ENCODE measurements at places on chromosomes 7 and 10.

DNA sequence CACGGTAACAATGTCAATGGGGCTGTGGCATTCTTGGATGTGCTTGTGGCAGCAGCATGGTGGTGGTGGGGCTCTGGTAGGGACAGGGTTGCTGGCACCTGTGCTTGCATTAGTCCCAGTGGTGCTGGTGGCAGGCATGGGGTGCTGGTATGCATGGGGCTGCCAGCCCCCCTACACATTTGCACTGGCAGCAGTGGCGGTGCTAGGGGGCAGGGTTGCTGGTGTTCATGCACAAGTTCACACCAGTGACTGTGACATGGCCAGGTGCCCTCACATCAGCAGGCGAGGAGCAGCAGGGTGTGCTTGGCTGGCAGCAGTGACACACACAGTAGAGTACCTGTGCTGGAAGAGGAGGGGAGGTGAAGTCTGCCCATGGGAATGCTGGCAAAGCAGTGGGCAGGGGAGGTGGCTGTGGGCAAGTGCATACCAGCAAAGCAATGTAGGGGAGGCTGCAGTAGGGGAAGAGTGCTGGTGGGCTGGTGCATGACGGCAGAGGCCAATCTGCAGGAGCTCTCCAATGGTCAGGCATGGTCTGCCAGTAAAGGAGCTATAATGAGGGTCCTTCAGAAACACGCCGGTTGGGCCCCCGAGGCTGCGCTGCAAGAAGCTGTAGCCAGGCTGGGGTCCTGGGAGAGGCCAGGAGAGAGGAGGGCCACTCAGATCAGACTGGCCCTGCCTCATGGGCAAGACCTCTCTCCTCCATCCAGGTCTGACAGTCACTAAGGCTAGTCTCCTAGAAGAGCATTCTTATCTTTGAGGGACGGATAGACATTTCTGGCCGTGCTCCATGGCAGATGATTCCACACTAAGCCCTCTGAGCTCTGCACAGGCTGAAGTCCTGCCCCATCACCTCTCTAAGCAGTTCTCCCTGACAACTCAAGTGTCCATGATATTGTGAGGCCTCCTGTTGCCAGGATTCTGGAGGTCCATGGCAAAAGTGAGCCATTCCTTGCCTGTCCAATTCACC, 406.4 kb downstream of the SEMA3D start:
- no peak for DNase-seq

DNA sequence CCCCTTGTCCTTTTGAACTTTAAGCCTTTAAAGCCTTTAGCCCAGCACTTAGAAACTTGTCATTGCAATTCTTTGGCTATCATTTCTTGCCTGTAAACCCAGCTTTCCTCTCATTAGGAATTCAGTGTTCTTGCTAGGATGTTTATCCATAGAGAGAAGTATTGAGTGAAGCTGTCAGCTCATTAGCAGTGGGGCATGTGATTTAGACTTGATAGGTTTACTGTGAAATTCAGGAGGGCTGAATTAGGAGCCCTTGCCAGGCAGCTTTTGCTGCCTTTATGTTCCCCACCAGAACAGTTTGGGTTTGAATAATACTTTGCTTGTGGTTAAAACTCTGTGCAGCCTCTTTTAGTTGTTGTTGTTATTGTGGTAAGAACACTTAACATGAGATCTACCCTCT, 39.5 kb downstream of the LHFPL3 start:
- DNase-seq: no peak

GRCh38 chr7:36348771-36349170, 40.9 kb upstream of the ANLN start:
- no peak for DNase-seq

DNA sequence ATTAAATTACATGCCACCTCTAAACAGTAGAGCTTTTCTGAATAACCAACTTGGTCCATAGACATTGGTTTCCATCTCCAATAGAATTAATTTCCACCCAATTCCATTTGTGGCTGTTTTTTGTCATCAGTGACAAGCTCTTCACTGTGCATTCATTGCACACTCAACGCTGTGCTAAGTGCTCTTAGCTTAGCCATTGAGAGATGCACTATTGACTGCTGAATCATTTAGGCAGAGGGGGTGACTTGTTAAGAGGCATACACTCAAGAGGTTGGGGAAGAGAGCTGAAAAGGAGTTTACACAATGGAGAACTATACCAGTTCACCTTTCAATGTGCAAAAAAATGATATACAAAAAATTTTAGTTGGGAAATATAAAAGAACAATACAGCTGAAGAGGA, 31.9 kb upstream of the CBLL1 start:
- no peak for DNase-seq

DNA sequence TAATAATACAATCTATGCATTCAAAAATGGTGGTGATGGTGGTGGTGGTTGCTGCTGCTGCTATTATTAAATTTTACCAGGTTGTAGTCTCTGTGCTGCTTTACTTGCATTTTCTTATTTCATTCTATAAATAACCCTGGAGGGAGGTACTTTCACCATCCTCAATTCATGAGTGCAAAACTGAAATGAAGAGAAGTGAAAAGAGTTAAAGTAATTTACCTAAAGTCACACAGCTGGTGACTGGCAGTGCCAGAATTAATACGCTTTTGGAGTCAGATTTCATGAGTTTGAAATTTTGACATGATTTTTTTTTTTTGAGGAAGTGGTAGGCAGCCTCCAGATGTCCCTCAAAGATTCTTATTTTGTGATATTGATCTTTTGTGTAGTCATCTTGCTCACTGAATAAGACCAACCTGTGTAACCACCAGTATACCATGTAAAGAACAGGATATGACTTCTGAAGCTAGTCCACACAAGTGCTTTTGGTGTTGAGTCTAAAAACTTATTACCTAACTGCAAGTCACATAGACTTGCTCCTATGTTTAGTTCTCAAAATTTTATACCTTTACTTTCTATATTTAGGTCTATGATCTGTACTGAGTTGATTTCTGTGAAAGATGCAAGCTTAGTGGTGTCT, 218.8 kb downstream of the ZWINT start:
- DNase-seq: no peak

GRCh38 chr7:14691597-14692203, 210.9 kb downstream of the DGKB start:
- DNase-seq: peak; percentile 12

DNA sequence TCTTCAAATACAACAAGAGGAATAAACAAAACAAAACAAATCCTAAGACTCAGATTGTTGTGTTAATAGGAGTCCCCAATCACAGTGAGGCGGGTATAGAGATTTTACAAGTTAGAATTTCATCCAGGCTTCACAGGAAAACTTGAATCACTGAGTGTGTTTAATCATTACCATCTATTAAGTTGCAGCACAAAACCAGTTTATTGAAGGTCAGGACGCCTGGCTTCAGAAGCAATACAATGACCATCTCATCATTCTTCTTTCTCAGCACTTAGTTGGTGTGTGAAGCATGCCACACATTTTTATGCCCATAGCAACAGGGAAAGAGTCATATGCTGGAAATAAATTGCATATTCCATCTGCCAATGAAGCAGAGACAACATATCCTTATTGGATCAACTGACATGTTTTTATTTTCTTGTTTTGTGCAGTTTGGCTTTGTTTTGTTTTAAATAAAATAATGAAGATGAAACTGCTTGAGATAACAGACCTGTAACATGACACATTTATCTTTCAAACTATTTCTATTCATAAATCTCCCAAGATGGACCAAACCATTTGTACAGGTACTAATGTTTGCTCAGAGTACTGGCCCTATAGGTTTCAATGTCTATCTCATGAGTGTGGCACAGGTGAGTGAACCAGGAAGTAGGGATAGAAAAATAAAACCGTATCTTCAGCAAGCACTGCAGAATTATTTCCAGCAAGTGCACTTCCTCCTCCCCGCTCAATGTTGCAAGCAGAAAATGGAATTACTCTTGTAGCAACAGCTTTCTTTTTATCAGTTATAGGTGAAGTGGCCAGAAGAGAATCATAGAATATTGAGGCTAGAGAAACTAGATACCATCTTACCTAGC, 40.4 kb downstream of the TAC1 start:
- peak; percentile 14 for DNase-seq

DNA sequence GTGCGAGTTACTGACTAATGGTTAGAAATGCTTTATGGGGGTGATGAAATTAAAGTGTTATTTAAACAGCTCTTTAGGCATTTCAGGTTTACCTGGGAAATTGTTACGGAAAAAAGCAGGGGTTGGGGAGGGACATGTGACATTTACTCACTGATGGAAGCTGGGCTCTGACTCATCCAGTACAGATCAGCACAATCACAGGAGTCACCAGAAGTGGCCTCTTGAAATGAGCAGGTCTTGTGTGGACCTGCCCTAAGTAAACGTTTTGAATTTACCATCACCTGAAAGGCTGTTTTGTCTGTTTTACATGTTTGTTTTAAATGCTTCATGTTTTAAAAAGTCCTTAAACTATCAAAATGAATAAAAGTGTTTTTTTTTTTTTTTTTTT, 2.3 kb downstream of the GLRX3 start:
- peak; percentile 59 for DNase-seq

DNA sequence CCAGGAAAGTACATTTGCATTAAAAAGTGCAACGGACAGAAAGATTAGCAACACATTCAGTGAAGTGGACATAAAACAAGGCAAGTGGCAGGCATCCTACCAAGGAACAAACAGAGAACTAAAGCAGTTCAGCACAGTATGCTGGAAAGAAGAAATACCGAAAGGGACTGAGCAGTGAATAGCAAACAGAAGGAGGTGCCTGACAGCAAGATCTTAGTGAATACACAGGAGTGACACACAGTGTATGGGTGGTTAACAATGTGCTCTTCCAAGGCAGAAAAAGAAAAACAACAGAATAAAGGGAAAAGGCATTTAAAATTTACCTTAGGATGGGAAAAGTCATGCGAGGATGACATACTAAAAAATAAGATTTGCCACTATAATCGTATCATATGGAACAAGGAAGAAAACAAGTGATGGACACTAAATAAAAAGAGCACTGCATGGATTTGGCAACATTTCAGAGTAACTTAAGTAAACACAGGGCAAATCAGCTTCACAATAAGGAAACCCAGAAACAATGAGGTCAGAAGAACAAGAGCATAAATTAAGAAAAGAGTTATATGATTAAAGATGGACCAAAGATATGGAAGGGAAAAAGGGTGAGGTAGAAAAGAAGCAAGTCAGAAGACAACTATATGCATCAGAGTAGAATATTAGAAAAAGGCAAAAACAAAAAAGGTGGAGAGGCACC, 29.5 kb downstream of the MEST start:
- DNase-seq: no peak

- DNase-seq: no peak
Measured at GRCh38 chr10:104922810-104923209, 281.7 kb downstream of the SORCS3 start.

DNA sequence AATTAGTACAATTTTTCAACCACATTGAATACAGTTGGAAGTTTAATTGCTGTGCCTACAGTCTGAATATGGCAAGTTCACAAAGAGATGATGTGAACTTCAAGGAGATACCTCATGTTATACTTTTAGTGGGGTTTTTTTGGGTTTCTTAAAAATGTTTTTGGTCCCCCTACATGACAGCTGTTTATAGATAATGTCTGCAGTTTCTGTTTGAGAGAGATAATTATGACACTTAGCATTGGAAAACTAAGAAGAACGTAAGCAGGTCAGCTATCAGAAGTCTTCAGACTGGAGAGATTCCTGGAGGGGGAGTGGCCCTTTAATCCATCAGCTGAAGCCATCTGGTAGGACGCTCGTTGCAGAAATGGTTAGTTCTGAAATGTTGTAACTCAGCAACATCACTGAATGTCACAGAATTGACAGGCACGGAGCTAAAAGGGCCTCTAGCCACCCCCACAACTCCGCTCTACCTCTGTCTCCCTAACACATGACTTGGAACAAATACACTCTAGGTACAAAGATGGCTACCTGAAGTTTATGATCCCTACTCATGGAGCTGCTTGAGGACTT, 29.0 kb downstream of the TIMM23 start:
- DNase-seq: no peak

All from HuH-7 (cell line).